ENCODE measurements at places on chromosomes 7 and 10. TPM values are rescaled to one million over a fixed set of nuclear protein-coding genes. Genes with fewer than 3 reads are reported as not detected.

CCDC172 gene
- not detected for total RNA-seq

VAX1 gene
- not detected for total RNA-seq

FAM3C gene
- 51.1 TPM for total RNA-seq

MRC1 gene
- total RNA-seq, result 27.1 TPM

AKR1E2 gene
- total RNA-seq, result 46.4 TPM
